ENCODE measurements at places on chromosomes 3 and 15.

GRCh38 chr3:132622761-132623160 is 25.7 kb downstream of the ACKR4 start:
- DNase-seq = no peak

GRCh38 chr15:85607141-85607806 is 187.5 kb downstream of the KLHL25 start:
- DNase-seq = no peak

DNA sequence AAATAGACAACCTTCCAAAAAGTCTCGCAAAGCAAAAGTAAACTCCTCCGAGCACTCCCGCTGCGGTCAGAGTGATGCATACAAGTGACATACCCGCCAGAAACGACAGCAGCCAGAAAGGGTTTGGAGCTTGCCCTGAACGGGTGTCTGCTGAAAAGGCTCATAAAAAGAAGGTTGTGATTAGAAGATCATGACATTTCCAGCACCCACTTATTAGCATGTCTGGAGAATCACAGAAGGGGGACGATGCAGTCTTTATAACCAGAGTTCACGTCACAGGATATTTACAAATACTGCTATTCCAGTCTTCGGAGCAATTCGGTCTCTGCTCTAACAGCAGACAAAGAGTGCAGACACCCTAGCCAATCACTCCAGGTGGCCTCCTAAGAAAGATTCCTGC is 59.1 kb upstream of the FRMD4B start:
- DNase-seq = no peak

- DNase-seq = no peak
These were observed 25.6 kb upstream of the VPS8 start for GRCh38 chr3:184786280-184786941.

GRCh38 chr3:195801251-195802183 is 10.2 kb downstream of the MUC4 start:
- DNase-seq = no peak

- no peak for DNase-seq
These were observed 127.8 kb downstream of the GHSR start for GRCh38 chr3:172320468-172320867.

DNA sequence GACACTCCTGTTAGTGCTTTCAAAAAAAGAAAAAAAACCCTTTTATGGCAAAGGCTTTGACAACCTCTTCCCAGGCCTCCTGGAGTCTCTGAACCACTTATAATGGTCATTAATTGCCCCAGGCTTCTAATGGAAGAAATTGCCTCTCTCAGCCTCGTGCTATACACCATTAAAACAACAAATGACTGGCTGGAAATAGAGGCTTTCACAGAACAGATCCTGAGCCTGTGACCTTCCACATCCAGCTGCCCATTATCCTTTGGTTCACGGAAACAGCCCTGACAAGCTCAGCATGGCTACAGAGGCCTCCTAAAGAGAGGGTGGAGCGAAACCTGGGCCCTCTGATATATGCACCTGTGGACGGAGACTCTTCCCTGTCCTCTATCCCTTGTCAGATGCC is 26.8 kb upstream of the MKRN3 start:
- no peak for DNase-seq

- no peak for DNase-seq
These were observed 11.3 kb upstream of the SOX2 start for GRCh38 chr3:181700168-181701087.

DNA sequence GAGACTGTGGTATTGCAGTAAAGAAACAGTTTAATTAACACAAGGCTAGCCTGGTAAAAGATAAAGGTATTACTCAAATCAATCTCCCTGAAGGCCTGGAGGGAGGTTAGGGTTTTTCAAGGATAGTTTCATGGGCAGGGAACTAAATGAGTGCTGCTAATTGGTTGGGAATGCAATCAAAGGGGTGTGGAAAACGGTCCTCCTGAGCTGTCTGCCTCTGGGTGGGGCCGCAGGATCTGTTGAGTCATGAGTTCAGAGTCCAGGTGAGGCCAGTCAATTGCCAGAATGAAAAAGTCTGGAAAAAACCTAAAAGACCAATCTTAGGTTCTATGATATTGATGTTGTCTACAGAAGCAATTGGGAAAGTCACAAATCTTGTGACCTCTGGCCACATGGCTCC is 293.2 kb downstream of the MCTP2 start:
- DNase-seq = no peak

DNA sequence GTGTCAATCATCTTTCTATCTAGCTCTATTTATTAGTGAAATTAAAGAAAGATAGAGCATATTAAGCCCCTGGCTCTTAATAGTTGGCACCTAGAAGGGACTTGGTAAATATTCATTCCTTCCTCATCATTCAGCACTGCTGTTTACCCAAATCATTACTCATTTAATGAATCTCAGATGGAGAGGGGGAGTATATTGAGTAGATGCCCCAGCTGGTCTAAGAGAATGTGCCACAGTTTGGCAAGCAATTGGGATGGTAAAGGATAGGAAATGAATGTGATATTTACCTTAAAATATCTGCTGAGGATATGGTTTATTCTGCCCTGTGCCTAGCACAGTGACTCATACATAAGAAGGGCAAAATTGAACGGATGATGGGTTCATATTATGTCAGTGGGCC is 6.0 kb downstream of the IL1RAP start:
- DNase-seq = no peak

GRCh38 chr15:99104788-99105513 is at the start of gene SYNM:
Gene SYNM (plus strand): TSS chr15:99105080. CDS start chr15:99105200, 120 bp downstream.
- DNase-seq = no peak

DNA sequence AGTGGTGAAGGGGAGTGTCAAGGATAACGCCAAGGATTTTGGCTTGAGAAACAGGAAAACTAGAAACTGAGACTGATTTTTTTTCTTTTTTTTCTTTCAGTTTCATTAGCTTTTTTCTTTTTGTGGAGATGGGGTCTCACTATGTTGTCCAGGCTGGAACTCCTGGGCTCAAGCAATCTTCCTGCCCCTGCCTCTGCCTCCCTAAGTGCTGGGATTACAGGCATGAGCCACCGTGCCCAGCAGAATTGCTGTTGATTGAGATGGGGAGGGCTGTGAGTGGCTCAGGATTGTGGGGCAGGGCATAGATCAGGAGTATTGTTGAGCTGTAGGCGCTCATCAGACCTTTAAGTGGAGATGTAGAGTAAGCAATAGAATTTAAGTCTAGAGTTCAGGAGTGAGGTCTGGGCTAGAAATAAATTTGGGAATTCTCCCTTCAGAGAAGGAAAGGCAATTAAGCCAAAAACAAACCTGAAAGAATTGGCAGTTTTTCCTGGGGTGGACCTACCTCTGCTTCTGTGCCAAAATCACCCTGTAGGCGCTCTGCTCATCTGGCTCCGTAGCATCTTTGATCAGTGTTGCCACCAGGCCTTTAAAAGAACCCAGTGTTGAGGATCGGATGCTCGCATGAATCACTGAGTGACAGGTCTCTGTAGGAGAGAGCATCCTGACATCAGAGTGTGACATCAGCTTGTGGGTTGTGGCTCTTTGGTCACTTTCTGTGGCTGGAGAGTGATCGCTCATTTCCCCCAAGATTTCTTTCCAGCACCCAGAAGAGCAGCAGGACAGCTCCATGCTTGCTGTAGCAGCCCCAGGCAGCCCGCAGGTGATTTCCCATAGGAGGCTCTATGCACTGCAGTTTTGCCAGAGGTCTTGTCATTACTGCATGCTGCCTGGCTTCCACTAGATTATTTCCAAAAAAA is 15.8 kb downstream of the ABHD17C start:
- no peak for DNase-seq

DNA sequence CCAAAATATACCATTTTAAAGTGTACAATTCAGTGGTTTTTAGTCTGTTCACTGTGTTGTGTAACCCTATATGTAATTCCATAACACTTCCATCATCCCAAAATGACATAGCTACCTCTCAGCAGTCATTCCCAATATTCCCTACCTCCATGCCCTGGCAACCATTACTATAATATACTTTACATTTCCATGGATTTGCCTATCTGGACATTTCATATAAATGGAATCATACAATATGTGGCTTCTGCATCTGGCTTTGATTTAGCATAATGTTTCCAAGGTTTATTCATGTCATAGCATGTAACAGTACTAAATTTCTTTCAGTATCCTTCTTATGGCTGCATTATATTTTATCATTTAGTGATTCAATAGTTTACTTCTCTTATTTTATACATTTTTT is 25.3 kb downstream of the FAM98B start:
- DNase-seq = no peak

- DNase-seq = no peak
These were observed 34.1 kb downstream of the PBRM1 start for GRCh38 chr3:52651592-52651991.

DNA sequence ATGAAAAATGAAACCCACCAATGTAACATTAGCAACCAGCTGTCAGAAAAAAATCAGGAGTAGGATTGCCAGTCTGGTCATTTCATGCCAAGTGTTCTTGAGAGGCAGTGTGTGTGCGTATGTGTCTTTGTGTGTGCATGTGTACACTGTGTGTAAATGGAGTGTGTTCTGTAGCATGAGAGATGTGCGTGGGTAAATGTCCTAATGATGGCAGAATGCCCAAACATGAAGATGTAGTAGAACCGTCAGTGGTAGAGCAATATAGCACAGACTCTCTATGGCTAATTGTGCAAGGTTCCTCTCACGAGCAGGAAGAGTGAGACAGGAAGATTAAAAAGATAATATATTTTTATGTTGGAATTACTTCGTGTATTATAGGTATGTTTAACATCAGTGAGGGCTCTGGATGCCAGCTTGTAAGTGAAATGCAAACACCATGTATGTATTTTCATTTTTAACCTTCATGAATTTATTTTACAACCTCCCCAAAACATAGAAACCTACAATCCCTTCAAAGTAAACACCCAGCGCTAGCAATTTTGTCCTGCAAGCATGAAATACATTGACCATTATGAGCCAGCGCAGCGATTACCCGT is 1038.7 kb downstream of the IGSF11 start:
- no peak for DNase-seq

GRCh38 chr3:156298014-156298413 is 177.6 kb downstream of the KCNAB1 start:
- DNase-seq = no peak

GRCh38 chr3:98172621-98173020 is 6.1 kb downstream of the OR5H15 start:
- no peak for DNase-seq

- no peak for DNase-seq
These were observed 115.7 kb upstream of the PRTG start for GRCh38 chr15:55858661-55859060.

DNA sequence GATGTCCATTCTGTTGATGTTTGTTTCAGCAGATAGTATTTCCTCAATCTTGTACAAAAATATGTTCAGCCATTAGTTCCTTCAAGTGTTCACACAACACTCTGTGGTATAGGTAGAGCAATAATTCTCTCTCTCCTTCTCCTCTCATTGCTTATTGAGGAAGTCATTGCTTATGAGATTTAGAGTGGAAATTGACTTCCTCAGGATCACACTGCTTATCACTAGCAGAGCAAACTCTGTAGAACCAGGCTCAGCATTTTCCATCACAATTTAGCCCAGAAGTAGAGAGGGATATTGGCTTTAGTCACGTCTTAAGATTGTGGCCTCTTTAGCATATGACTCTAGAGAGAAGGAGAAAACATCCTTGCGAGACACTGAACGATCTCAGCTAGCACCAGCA is 31.2 kb downstream of the RAB11A start:
- DNase-seq = no peak

DNA sequence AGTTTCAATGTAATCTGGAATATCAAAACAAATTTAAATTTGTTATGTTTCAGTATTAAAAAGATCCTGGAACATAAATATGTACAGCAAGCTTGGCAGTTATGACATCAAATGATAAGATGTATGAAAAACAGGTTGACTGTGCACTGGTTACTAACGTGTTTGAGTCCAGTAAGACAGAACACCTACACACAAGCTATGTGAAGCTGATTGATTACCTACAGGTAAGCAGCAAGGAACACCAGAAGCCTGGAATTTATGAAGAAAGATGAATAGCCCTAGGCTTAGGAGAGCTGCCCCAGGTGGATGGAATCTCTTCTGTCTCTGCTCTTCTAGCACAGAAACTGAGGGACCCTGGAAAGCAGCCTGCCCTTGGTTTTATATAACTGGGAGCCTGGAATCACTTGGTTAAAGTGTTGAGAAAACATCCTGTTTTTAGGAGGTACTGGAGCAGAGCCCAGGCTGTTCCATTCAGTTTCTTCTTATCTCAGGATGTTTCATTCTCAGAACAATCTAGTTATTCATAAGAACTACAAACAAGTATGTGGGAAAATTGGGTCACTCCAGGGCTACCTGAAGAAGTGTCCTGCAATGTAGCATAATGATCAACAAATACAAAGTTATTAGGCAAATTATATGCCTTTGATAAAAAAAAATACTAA is 36.3 kb downstream of the SLITRK3 start:
- DNase-seq = no peak

- no peak for DNase-seq
These were observed 258.9 kb upstream of the MEIS2 start for GRCh38 chr15:37359101-37359892.

GRCh38 chr15:98321896-98322295 is 326.4 kb upstream of the IGF1R start:
- DNase-seq = no peak

DNA sequence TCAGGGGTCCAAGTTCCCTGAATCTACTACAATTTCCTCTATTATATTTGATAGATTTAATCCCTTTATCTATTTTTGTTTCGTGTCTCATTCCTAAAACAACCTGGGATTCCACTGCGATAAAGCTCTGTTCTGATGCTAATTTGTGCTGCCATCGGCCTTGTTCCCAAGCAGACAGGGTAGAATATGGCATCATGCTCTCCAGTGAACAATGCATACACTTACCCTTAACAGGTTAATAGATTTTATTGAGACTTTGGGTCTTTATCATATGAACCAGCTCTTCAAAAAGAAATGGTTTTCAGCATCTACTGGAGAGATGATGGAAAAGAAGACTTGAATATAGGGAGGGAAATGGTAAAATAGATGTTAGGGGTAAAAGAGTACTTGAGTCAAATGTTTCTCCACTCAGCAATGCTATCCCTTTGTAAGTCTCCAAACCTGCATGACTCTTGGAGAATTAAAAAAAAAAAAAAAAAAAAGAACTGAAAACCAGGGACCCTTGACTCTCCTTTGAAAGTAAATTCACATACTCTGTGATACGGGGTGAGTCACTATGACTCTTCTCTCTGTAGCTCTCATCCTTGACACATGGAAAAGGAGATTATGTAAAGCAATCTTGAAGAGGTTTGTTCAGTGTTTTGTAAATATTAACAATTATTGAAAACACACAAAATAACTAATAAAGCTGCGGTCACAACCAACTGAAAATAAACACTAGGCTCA is 268.8 kb downstream of the ZBTB20 start:
- DNase-seq = no peak

GRCh38 chr3:119620899-119621298 is 23.2 kb downstream of the PLA1A start:
- no peak for DNase-seq

All from stimulated activated CD8-positive, alpha-beta memory T cell treated with anti-CD3 and anti-CD28 coated beads, Interleukin-4, amount 100 ng/mL, for 1 hour (primary cell).